ENCODE measurements at places on chromosomes 4 and X.

DNA sequence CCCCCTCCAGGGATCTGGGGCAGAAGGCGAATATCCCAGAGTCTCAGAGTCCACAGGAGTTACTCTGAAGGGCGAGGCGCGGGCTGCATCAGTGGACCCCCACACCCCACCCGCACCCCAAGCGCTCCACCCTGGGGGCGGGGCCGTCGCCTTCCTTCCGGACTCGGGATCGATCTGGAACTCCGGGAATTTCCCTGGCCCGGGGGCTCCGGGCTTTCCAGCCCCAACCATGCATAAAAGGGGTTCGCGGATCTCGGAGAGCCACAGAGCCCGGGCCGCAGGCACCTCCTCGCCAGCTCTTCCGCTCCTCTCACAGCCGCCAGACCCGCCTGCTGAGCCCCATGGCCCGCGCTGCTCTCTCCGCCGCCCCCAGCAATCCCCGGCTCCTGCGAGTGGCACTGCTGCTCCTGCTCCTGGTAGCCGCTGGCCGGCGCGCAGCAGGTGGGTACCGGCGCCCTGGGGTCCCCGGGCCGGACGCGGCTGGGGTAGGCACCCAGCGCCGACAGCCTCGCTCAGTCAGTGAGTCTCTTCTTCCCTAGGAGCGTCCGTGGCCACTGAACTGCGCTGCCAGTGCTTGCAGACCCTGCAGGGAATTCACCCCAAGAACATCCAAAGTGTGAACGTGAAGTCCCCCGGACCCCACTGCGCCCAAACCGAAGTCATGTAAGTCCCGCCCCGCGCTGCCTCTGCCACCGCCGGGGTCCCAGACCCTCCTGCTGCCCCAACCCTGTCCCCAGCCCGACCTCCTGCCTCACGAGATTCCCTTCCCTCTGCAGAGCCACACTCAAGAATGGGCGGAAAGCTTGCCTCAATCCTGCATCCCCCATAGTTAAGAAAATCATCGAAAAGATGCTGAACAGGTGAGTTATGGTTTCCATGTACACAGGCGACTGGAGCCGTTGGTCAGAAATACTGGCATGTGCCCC, at the start of gene CXCL1:
Gene CXCL1, plus strand, starts transcription at position 264 of the 926 bp plus-strand sequence. Its CDS starts 78 bp downstream, at position 342.
- DNase-seq, result no peak

- no peak for DNase-seq
Observed at GRCh38 chrX:44693255-44693654, 150.6 kb upstream of the DUSP21 start.

- peak; percentile 91 for DNase-seq
Observed at GRCh38 chrX:139932901-139933796, at the start of gene ATP11C. ATP11C (minus strand) TSS chrX:139933053; CDS start chrX:139932042, 1,011 bp downstream.

DNA sequence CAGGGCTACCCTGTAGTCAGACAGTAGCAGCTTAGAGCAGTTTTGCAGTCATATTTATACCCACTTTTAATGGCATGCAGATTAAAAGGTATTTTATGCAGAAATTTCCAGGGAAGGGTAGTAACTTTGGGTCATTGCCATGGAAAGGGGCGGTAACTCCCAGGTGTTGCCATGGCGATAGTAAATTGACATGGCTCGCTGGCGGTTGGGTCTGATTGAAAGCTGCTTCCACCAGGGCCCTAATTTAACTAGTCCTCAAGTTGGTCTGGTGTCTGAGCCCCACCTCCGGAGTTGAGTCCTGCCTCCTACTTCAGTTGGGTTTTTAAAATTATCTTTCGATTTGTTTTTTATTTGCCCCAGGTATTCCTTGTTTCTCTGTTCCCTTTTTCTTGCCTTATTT, 70.1 kb downstream of the NAA11 start:
- no peak for DNase-seq

DNA sequence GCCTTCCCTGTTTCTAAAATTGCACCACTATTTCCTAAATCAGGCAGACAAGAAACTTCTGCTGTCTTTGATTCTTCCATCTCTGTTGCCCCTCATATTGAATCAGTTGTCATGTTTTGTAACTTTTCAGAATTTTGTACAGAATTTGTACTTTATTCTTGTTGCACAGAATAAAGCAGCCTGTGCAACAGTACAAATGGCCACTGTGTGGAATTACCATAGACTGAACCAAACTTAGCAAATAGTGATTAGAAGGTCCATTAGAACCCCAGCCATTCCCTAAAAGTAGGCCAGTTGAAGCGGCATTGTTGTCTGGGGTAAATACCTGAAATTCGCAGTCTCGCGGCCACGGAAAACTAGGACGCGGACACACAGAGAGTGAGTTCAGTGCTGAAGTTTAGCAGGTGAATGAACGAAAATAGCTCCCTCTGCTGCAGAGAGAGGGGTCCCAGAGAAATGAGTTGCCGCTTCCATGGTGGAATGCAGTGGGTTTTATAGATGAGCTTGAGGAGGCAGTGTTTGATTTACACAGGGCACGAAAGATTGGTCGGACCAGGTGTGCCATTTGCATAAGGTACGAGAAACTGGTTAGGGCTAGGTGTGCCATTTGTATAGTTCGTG, 71.8 kb downstream of the C4orf33 start:
- DNase-seq, result peak; percentile 6

GRCh38 chr4:15239866-15240265, 188.0 kb upstream of the C1QTNF7 start:
- DNase-seq, result peak; percentile 79

DNA sequence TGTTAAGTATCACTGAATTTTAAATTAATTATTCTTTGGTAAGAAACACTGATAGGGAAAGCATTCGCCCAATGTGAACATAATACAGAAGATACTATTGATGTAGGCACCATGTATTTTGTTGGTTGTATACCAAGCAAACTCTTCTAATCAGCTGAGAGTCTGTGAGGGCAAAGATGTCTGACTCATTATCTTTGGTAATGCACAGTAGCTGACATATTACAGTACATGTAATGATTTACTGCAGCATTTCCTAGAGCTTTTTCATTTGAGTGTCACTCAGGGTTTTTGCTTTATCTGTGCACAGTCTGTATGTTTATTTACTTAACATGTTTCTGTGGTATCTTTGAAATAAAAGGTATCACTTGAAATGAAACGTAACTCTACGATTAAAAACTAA, 49.2 kb downstream of the CENPVL3 start:
- DNase-seq, result no peak

DNA sequence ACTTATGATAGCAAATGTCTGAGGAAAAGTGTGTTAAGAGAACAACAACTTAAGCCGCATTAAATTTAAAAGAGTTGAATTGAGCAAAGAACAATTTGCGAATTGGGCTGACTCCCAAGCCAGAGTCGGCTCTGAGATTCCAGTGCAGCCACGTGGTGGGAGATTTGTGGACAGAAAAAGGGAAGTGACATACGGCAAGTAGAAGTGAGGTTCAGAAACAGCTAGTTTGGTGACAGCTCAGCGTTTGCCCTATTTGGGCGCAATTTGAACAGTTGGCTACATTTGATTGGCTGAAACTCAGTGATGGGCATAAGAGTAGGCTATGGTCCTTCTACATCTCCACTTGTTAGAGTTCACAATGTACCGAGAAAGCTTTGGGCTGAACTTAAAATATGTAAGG, 124.0 kb downstream of the PRKX start:
- DNase-seq, result no peak

DNA sequence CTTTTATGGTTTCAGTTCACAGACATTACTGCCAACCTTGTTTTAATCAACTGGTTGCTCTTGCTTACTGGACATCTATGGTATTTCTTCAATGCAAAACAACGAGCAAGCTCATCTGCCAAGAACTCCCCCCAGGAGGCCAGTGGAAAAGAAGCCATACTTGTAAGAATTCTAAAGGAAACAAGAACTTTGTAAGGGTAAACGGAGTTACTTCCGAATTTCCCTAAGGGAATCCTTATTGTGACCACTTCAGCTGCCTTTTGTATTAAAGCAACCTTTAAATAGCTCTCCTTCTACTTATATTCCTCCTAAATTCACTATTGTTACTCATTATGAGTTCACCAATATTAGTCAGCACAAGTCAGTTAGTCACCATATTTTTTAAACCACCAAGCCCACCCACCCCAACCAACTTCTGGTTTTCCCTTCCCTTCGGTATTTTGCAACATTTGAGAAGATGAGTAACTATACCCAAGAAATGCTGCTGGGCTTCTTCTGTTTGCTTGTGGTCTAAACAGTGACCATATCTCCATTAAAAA, 602.8 kb upstream of the DIPK2B start:
- peak; percentile 95 for DNase-seq

- peak; percentile 80 for DNase-seq
Observed at GRCh38 chr4:168717847-168718246, 221.0 kb downstream of the PALLD start.

GRCh38 chrX:79139446-79139845, 5.0 kb upstream of the GPR174 start:
- no peak for DNase-seq

DNA sequence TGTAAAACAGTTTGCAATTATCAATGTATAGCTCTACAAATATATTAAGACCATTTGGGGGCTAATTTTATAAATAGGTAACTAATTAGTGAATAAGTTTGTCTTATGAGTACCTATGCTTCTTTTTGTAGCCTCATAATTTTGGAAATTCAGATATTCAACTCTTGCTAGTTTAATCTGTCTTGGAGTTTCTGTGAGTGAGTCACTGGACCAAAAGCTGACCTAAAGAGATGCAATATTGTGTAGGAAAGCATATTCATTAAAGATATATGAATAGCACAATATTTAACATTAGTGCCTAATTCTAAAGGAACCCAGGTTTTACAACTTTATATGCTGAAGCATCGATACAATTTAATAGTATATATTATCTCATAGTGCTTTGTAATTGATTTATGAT, 161.3 kb upstream of the PCDH18 start:
- peak; percentile 43 for DNase-seq

GRCh38 chr4:85126991-85127591, 160.6 kb upstream of the WDFY3 start:
- DNase-seq, result no peak

- peak; percentile 7 for DNase-seq
Observed at GRCh38 chr4:24547979-24548378, 36.4 kb downstream of the DHX15 start.

GRCh38 chr4:113759696-113760093, 1.8 kb downstream of the CAMK2D start:
- no peak for DNase-seq

- DNase-seq, result peak; percentile 24
Observed at GRCh38 chr4:147157860-147158701, 212.4 kb upstream of the TTC29 start.

GRCh38 chr4:122612540-122612939, 8.3 kb downstream of the IL21 start:
- peak; percentile 16 for DNase-seq

GRCh38 chr4:30717208-30718020, 2.8 kb upstream of the PCDH7 start:
- DNase-seq, result peak; percentile 66

DNA sequence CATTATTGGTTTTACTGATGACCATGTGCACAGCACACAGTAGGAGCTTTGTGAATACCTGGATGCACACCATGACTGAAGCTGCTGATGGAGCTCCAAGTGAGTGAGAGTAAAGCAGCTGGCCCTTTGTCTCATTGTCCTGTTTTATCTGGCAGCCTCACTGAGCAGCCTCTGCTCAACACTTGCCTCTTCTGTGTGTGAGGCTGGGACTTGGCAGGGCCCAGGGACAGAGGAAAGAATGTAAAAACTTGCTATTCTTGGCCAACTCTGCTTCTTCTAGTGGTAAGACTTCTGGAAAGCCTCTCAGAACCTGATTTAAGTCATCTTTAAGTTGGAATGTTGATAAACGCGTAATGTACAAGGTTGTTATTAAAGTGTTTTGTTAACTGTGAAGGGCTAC, 61.4 kb downstream of the BEX1 start:
- peak; percentile 4 for DNase-seq

GRCh38 chr4:157072002-157072401, 3.9 kb upstream of the GLRB start:
- DNase-seq, result peak; percentile 58

GRCh38 chr4:128684016-128684415, 125.5 kb upstream of the JADE1 start:
- no peak for DNase-seq

GRCh38 chr4:93788712-93789111, 39.8 kb upstream of the ATOH1 start:
- DNase-seq, result no peak
